ENCODE measurements at places on chromosomes 6 and 20. TPM values are rescaled to one million over a fixed set of nuclear protein-coding genes. Genes with fewer than 3 reads are reported as not detected.

MICB gene
- 8.2 TPM for total RNA-seq

TULP1 gene
- not detected for total RNA-seq

- H3K4me3 ChIP-seq, result no peak overlapping the region
- H3K4me1 ChIP-seq, result no peaks in the 10 kb centered on the region
- DNase-seq, result no peak
- no peaks in the 10 kb centered on the region for H3K27me3 ChIP-seq
Measured at GRCh38 chr6:166738386-166739116, 111.5 kb upstream of the RPS6KA2 start.

DNA sequence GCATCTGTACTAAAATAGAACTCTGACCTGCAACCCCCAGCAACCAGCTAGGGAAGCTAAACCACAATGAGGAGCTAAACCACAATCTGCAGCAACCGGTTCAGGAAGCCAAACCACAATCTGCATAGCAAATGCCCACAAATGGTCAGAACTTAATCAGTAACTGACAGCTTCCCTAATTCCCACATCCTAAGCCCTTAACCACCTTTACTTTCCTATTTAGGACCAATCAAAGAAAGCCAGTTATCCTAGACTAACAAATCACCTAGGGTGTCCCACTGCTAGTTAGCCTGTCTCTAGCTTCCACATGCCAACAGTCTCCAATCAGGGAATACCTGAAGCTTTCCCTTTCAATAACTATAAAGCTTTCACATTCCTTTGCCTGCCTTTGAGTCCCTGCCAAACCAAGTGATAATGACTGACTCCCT, 424.6 kb upstream of the PTCHD4 start:
- no peak overlapping the region for H3K27ac ChIP-seq
- H3K27me3 ChIP-seq, result no peaks in the 10 kb centered on the region
- no peak for DNase-seq
- no peaks in the 10 kb centered on the region for H3K4me1 ChIP-seq
- H3K36me3 ChIP-seq, result no peaks in the 10 kb centered on the region

DNA sequence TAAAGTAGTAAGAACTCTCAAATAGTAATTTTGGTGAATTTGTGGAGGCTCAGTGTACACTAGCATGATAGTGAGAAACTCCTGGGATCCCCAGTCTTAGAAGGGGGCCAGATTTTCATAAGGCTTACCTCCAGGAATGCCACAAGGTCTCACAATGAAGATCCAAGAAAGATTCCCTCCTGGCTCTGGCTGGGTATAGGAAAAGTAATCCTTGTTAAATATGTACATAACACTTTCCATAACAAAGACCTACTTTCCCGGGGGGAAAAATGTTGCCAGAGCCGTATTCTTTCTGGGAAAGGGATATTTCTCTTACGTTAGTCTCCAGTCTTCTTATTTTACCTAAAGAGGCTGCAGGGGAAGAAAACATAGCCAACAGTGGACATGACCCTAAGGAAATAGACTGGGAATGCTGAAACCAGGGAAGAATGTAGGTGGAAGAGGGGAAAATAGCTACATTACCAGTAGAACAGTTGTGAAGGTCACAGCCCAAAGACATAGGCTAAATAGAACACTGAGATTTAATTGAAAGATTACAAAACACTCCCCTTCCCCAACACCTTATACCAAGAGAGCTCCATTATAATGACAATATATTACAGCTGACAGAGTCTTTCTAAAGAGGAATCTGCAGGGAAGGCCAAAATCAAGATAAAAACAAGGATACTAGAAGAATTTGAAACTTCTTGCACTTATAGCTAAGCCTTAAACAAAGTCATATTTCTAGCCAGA, 34.9 kb upstream of the ISM1 start:
- no peak overlapping the region for H3K27ac ChIP-seq
- no peaks in the 10 kb centered on the region for H3K27me3 ChIP-seq
- no peaks in the 10 kb centered on the region for H3K4me1 ChIP-seq
- no peak for DNase-seq

GRCh38 chr20:7038029-7038428, 270.5 kb downstream of the BMP2 start:
- no peak overlapping the region for H3K27ac ChIP-seq
- H3K27me3 ChIP-seq, result no peaks in the 10 kb centered on the region
- DNase-seq, result no peak
- H3K4me3 ChIP-seq, result no peak overlapping the region
- H3K36me3 ChIP-seq, result no peaks in the 10 kb centered on the region

Data from upper lobe of right lung (tissue), 1 donor.